T-helper 2 cell treated with Interferon-gamma antibody and Interleukin-4, amounts not matched to agents 5 μg/mL and 100 μg/mL, for 36 hours (primary cell): ENCODE measurements at places on chromosomes 12 and 14.

DNA sequence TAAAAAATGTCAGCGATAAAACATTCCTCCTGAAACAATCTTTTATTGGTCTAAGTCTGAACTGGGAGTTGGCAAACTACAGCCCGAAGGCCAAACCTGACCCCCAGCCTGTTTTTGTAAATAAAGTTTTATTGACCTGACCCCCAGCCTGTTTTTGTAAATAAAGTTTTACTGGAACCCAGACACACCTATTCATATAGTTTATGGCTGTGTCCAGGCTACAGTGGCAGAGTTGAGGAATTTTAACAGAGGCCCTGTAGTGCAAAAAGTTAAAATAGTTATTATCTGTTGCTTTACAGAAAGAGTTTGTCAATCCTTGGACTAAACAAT, 12.1 kb upstream of the SCARB1 start:
- no peak for DNase-seq
- H3K36me3 ChIP-seq: no peaks in the 10 kb centered on the region
- peaks cover 4% of the 10 kb centered on the region for H3K4me1 ChIP-seq
- H3K4me3 ChIP-seq: no peak overlapping the region

DNA sequence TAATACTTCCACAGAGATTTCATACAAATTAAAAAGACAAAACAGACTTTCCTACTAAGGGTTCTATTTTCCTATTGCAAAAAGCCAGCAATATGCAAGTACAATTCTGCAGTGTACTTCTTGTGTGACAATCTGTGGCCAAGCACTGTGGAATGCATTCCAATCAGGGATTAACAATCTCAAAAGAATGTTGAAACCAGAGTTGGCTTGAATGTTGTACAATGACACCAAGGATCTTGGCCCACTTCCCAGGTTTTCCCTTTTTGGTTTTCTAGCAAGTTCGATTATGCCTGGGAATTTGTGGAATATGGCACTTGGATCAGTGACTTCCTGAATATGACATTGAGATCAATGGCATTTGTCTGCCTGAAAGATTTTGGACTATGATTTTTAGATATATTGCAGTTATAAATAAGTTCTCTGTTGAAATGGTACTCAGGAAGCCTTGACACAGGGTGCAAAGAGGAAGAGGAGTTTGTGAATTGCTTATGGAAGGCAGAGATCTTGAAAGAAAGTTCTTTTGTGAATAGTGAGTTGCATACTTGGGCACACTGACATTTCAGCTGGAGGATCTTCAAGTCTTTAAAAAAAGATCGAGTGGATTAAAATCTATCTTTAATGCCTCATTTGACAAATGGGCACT, 81.4 kb upstream of the FERMT2 start:
- no peak overlapping the region for H3K27ac ChIP-seq
- no peak overlapping the region for H3K4me3 ChIP-seq
- peaks cover 53% of the 10 kb centered on the region for H3K36me3 ChIP-seq
- H3K4me1 ChIP-seq: peaks cover 36% of the 10 kb centered on the region

DNA sequence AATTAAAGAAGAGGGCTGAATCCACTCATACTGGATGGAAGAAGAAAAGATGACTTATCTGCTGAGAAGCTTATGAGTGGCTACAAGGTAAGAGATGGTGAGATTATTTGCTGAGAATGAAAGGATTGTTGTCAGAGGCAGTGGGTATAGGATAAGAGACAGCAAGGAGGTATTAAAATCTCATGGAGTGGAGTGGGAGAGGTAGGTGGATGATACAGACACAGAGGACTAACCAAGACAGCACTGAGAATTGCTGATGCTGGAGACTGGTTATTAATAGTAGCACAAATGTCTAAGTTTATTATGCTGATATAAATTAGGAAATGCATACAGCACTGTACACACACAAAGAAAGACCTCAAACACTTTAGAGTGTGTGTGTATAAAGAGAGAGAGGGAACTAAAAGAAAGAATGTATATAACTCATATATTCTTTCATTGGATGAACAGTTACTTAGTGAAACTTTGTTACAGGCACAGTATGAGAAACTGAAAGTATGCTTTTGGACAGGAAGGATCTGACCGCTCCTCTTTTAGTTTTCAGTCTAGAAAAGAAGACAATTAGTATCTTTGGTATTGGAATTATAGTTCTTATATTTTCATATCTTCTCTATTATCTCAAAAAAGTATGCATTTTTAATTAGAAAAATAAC, 543.1 kb downstream of the LRFN5 start:
- no peak for DNase-seq
- H3K4me3 ChIP-seq: no peak overlapping the region
- H3K36me3 ChIP-seq: no peaks in the 10 kb centered on the region
- no peaks in the 10 kb centered on the region for H3K4me1 ChIP-seq
- no peak overlapping the region for H3K27ac ChIP-seq

DNA sequence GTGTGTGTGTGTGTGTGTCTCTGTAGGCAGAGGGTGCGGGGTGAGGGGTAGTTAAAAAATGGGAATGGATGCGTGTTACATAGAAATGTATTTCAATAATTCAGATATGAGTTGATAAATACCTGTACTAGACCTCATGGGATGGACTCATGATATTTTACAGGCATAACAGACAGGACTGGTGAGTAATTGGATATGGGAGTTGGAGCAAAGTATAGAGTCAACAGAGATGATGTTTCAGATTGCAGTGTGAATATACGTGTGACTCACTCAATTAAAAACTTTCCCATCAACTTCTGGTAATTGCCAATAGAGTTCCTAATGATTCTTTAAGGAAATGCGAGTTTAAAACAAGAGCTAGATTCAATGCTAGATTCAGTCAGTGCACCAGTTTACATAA, 711.9 kb downstream of the C12orf50 start:
- H3K4me3 ChIP-seq: no peak overlapping the region
- H3K4me1 ChIP-seq: no peaks in the 10 kb centered on the region
- H3K27ac ChIP-seq: no peak overlapping the region
- no peaks in the 10 kb centered on the region for H3K36me3 ChIP-seq
- no peaks in the 10 kb centered on the region for H3K27me3 ChIP-seq

DNA sequence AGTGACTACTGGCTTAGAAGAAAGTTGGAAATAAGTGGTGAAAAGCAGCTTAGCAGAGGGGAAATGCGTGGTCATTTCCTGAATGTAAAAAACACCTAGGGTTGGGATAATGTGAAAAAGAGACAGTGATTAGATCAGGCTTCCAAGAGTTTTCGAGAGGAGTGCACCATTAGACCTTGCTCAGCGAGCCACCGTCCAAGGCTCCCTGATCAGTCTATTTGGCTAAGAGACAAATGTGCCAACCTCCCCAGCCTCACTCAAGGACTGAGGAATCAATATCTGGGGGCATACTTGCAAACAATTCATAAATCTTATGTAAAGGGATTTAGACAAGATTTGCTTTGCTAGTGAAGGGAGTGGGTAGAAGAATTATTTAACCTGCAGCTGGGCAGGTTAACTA, 594.5 kb downstream of the NRXN3 start:
- no peaks in the 10 kb centered on the region for H3K36me3 ChIP-seq
- DNase-seq: no peak
- no peak overlapping the region for H3K27ac ChIP-seq
- H3K4me3 ChIP-seq: no peak overlapping the region
- H3K4me1 ChIP-seq: no peaks in the 10 kb centered on the region

DNA sequence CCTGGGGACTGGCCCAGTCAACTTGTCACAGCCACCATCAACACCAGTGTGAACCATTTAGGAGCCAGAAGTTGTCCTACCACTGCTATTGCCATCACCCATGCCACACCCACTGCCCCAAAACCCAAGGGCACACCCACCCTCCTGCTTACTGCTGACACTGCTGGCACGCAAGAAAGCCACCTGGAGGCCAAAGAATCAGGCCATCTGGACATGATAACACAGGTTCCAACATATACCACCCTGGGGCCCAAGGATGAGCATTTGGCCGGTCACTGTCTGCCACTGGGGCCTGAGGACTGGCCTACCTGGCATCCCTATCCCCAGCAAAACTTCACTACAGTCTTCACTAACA, 181.6 kb downstream of the MYRFL start:
- no peaks in the 10 kb centered on the region for H3K36me3 ChIP-seq
- DNase-seq: no peak
- peaks cover 3% of the 10 kb centered on the region for H3K4me1 ChIP-seq
- H3K4me3 ChIP-seq: no peak overlapping the region
- no peaks in the 10 kb centered on the region for H3K27me3 ChIP-seq
- no peak overlapping the region for H3K27ac ChIP-seq

- no peaks in the 10 kb centered on the region for H3K27me3 ChIP-seq
- no peak overlapping the region for H3K27ac ChIP-seq
- H3K4me1 ChIP-seq: peaks cover 4% of the 10 kb centered on the region
- no peak overlapping the region for H3K4me3 ChIP-seq
- DNase-seq: no peak
- no peaks in the 10 kb centered on the region for H3K36me3 ChIP-seq
These were observed 194.3 kb upstream of the DAAM1 start for GRCh38 chr14:58994130-58994529.

GRCh38 chr12:58773986-58774385, 146.3 kb downstream of the LRIG3 start:
- no peak overlapping the region for H3K4me3 ChIP-seq
- H3K4me1 ChIP-seq: no peaks in the 10 kb centered on the region
- DNase-seq: no peak

DNA sequence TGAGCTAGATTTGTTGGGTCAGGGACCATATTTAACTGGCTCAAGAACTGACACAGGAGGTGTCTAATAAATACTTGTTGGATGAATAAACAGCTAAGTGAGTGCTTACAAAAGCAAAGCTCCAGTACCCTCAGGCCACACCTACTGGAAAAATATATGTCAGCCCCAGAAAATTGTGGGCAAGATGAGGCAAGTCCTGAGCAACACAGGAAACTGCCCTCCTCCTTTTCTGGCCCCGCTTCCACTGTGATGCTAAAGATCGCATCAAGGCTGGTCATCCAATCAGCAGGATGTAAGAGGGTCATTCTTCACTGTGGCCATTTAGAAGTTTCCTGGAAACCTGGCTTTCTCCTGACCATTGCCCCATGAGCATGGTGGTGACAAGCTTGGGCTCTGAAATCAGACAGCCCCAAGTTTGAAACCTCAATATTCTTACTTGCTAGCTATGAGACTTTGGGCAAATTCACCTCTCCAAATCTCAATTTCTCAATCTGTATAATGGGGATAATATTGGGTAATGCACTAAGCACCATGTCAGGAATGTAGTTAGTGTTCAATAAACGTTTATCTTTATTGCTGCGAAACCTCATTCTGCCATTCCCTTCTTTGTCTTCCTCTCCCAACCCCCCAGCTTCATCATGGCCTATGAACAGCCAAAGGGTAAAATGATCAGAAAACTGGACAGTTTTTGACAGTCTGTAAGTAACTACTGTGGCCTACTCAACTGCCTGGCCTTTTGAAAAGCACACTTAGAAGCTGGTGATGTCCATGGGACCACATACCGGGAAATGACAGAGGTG, 139.3 kb upstream of the PZP start:
- peaks cover 4% of the 10 kb centered on the region for H3K27me3 ChIP-seq
- H3K27ac ChIP-seq: no peak overlapping the region
- H3K4me3 ChIP-seq: no peak overlapping the region

GRCh38 chr14:32697114-32697513, 241.6 kb upstream of the NPAS3 start:
- no peaks in the 10 kb centered on the region for H3K4me1 ChIP-seq
- DNase-seq: no peak
- no peaks in the 10 kb centered on the region for H3K36me3 ChIP-seq
- H3K27ac ChIP-seq: no peak overlapping the region
- no peaks in the 10 kb centered on the region for H3K27me3 ChIP-seq
- no peak overlapping the region for H3K4me3 ChIP-seq

GRCh38 chr12:108840605-108841332, 16.6 kb downstream of the SSH1 start:
- H3K4me1 ChIP-seq: peaks cover 42% of the 10 kb centered on the region
- no peaks in the 10 kb centered on the region for H3K27me3 ChIP-seq
- H3K4me3 ChIP-seq: no peak overlapping the region
- H3K36me3 ChIP-seq: peaks cover 40% of the 10 kb centered on the region
- H3K27ac ChIP-seq: peak overlapping the region; percentile 57
